ENCODE measurements at places on chromosomes 13 and 19.

DNA sequence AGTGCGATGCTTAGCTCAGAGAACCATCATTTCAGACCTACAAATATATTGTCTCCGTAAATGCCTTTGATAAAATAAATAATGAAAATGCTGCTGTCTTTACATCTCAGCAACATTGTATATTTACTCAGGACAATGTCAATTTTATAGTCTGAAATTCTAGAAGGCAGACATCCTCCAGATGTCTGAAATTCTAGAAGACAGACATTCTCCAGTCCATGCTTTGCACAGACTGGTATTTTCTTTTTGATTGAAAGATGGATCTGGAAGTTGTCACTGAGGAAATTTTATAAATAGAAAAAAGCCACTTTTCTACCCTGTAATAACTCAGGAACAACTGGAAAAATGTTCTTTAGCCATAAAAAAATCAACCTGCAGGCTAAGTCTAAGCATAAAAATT lies 2293.3 kb downstream of the PCDH9 start:
- no peak for DNase-seq

- no peak for DNase-seq
Observed at GRCh38 chr13:25783076-25783475, 268.7 kb downstream of the SHISA2 start.

DNA sequence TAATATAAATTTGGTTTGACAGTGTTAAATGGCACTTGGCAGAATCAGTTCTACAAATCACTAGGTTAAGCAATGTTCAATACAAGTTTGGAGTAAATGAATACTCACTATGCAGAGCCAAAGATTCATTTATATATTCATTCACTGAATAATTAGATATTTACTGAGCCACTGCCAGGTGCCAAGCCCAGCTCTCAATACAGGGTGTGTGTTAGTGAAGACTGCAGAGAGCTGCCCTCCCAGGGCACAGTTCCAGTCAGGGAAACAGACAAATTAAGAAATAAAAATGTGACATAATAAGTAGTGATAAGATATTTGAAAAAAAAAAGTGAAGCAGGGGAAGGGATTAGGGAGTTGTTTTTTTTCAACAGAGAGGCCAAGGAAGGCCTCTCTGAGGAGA lies 411.7 kb downstream of the KCNRG start:
- DNase-seq: no peak

DNA sequence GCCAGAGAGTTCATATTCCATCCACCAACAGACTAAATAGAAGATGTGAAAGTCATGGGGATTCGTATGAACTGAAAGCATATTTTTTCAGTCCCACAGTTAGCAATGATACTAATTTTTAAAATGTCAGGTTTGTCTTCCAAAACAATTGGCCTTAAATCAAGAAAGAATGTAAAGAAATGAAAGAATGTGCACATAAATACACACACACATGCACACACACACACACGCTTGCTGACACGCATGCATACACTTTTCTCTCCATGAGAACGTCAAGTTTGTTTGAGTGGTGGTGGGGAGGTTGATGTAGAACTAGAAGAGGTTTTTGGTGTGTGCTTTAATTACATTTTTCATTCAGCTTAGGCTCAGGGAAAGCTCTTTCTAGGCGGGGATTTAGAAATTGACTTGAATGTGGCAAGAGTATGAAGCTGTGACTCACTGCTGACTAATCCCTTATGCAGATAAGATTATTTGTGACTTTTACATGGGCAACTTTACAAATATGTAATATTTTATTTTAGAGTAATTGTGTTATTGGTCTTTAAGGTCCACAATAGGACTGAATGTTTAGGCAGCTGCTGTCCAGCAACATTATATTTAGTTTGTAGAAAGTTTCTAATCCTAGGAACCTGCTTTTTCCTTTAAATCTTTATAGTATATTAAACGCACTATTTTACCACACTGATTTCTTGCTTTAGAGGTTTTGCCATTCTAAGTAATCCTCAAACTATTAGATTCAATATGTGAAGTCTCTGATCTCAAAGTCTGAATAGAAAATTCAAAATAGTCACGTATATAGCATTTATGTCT lies 18.8 kb downstream of the FLT1 start:
- DNase-seq: no peak

- no peak for DNase-seq
Observed at GRCh38 chr13:21069561-21070004, 8.2 kb upstream of the LATS2 start.

DNA sequence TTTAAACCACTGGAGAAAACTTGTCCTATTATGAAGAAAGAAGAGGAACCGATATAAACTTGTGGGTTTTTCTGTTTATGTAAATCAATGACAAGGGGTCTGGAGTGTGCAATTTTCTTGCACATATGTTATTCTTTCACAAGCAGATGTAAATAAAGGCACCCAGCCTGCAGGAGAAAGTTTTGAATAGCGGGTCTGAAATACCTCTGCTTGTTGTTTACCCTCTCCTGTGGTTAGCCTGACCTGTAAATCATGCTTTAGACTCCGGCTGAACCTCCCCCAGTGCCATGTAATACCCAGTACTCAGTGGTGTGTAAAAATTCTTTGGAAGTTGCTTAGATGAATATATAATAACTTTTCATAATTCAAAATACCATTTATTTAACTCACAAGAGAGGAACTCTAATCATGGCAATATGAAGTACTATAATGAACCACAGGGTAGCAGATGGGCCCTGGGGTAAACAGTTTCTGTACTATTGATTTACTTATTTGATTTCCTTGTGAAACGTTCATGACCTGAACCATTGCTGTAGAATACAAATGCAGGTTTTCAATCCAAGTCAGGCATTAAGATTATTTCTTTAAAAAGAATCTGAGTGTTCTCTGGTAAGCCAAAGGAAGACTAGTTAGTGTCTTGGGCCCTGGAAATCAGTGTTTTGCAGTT lies 245.1 kb downstream of the LMO7 start:
- no peak for DNase-seq

- DNase-seq: no peak
Observed at GRCh38 chr13:57918086-57918485, 286.5 kb downstream of the PCDH17 start.

DNA sequence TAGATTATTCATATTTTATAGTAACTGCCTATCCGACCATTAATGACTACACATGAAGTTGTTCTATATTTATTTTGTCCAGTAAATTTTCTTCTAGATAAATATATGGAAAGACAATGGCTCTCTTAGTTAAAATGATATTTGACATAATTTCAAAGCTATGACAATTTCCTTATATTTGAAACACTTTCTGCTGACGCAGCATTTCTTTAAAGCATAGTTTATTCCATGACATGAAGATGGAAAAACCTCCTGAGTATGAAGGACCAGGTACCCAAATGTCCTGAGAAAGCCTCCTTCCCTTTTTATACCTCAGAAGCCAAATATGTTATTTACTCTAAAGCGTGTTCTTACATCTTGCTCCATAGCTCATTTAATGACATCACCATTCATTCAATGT lies 831.6 kb downstream of the EFNB2 start:
- DNase-seq: no peak

- no peak for DNase-seq
Observed at GRCh38 chr13:99312493-99312883, 5.3 kb upstream of the GPR183 start.

DNA sequence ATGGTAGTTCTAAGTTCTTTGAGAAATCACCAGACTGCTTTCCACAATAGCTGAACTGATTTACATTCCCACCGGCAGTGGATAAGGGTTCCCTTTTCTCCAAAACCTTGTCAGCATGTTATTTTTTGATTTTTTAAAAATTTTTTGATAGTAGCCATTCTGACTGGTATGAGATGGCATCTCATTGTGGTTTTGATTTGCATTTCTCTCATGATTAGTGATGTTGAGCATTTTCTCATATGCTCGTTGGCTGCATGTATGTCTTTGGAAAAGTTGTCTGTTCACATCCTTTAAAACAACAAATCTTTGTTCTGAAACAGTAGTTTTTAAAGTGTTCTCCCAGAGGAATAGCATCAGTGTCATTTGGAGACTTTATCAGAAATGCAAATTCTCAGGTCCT lies 77.5 kb upstream of the POMP start:
- no peak for DNase-seq

- DNase-seq: no peak
Observed at GRCh38 chr19:47499371-47499770, 15.4 kb upstream of the KPTN start.

DNA sequence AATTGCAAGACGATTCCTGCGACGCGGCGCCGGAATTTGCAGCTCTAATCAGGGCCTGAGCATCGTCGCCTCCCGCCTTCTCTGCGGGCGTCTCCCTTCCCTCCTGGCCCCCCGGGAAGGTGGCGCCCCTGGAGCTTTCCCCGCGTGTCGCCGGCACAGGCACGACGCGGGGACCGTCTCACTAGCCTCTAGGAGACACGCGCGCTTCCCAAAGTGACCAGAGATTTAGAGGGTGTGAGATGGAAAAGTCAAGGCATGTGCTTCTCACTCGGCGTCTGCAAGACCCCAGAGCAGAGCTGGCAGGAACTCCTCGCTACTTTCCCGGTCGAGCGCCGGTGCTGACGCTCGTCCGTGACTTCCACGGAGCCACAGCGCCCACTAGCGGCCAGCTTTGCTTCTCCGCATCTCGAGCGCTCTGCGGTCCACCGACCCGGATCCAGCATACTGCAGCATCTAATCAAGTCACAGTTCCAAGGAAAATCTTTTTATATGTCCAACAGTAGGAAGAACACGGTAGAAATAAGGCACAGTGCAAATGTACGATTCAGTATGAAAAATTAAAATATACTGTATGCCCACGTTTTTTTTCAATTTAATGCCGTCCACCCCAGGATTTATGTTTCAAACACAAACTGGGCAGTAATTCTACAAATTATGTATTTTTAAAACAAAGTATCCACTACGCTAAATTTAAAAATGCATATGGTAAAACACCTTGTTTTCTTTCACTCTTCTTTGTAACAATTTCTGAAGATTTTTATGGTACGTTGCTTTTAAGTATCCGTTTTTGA lies 977 bp upstream of the EFNB2 start:
- peak; percentile 77 for DNase-seq

DNA sequence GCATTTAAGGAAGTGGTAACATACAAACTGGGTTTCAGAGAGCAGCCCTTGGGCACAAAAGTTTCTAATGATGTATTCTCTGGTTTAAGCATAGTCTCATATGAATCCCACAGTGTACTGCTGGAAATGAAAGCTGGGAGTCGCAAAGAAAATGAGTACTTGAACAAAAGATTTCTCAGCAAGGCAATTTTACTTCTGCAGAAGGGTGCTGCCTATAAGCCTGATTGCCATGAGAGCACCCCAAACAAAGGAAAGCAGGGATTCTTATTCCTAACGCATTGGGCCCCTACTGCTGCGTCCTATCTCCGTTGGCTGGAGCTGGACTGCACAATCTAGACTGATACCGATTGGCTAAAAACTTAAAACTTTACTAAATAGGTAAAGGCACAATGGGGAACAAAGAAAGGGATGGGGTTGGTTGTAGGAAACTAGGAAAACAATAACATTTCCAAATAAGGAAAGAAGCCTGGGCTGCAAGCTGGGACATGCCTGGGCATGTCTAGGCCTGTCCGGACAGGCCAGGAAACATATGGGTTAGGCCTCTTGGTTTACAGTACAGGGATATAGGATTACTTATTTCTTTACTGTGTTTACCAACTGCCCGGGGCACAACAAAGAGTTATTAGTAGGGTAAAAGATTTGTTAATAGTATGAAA lies 27.4 kb upstream of the VN1R4 start:
- no peak for DNase-seq

GRCh38 chr19:42018503-42019193 lies 24.6 kb upstream of the ATP1A3 start:
- DNase-seq: no peak

DNA sequence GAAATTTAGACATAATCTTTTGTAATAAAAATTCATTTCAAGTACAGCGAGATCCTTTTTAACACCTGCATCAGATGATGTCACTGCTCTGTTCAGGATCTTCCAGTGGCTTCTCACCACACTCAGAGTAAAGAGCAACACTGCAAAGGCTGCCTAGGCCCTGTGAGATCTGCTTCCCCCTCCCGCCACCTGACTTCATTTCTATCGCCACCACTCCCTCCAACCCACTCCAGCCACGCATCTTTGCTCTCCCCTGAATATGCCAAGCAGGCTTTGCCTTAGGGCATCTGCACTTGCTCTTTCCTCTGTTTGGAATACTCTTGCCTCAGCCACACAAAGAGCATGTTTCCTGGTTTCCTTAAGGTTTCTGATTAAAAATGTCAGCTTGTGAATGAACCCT lies 58.3 kb downstream of the MBNL2 start:
- DNase-seq: no peak

DNA sequence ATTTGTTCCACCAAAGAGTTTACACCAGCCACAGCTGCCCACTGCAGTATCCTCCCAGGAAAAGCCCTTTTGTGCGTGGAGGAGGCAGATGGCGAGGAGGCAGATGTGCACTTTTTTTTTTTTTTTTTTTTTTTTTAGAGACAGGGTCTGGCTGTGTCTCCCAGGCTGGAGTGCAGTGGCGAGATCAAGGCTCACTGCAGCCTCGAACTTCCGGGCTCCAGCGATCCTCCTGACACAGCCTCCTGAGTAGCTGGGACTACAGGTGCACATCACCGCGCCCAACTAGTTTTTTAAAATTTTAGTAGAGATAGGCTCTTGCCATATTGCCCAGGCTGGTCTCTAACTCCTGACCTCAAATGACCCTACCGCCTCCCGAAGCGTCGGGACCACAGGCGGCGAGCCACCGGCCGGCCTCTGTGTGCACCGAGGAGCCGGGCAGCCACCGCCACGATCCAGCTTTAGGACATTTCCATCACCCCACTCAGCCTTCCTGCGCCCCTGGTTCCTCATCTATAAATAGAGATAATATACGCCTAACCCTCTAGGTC lies 563 bp upstream of the PDCD5 start:
- DNase-seq: no peak

- DNase-seq: no peak
Observed at GRCh38 chr13:111482806-111483620, 162.6 kb downstream of the TEX29 start.

DNA sequence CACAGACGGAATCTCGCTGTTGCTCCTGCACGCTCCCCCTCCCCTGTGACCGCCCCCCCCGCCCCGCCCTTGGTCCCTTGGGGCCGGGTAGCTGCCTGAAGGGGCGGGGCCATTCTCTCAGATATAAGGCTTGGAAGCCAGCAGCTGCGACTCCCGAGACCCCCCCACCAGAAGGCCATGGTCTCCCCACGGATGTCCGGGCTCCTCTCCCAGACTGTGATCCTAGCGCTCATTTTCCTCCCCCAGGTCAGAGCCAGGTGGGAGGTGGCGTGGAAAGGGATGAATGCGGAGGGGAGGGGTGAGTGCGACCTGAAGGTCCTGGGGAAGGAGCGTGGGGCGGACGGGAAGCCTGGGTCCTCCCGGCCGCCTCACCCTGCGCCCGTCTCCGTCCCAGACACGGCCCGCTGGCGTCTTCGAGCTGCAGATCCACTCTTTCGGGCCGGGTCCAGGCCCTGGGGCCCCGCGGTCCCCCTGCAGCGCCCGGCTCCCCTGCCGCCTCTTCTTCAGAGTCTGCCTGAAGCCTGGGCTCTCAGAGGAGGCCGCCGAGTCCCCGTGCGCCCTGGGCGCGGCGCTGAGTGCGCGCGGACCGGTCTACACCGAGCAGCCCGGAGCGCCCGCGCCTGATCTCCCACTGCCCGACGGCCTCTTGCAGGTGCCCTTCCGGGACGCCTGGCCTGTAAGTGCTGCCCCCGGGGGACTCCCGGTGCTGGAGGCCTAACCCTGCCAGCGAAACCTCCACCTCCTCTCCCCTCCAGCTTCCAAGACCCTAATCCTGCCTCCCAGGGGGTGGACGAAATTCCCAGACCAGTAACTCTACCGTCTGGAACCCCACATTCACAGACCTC lies at the start of gene DLL3:
Gene DLL3, plus strand, starts transcription at position 150 of the 845 bp plus-strand sequence. Its CDS starts 28 bp downstream, at position 178.
- no peak for DNase-seq

- DNase-seq: no peak
Observed at GRCh38 chr19:10207026-10207425, 12.3 kb upstream of the DNMT1 start.

Data from immature natural killer cell (primary cell).